Sigmoid colon (tissue), 7 donors: ENCODE measurements at places on chromosomes 7 and 10. TPM values are rescaled to one million over a fixed set of nuclear protein-coding genes. Genes with fewer than 3 reads are reported as not detected.

- DNase-seq = no peak
These were observed 22.0 kb upstream of the SLC35G1 start for GRCh38 chr10:93871671-93872204.

Gene SLC26A5
- not detected for total RNA-seq

DNA sequence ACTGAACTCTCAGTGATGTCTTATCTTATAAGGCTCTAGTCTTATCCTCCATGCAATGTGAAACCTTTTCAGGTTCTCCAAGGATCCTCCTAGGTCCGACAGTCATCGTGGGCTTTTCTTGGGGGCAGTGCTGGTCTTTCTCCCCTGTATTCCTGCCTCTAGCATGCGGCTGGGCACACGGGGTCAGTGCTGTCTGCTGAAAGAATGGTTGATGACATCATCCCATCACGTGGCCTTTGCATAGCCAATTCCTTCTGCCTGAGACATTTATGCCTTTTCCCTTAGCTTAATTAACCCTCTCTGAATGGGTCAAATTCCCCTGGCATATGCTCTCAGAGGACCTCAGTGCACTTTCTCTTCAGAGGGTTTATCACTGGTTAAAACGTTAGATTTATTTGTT is 27.0 kb upstream of the KCNK18 start:
- no peak for DNase-seq

Gene APBB1IP
- 5.0 TPM for total RNA-seq

Gene PRF1
- total RNA-seq = 2.8 TPM

GRCh38 chr7:80037689-80038088 is 96.9 kb upstream of the GNAI1 start:
- DNase-seq = no peak

DNA sequence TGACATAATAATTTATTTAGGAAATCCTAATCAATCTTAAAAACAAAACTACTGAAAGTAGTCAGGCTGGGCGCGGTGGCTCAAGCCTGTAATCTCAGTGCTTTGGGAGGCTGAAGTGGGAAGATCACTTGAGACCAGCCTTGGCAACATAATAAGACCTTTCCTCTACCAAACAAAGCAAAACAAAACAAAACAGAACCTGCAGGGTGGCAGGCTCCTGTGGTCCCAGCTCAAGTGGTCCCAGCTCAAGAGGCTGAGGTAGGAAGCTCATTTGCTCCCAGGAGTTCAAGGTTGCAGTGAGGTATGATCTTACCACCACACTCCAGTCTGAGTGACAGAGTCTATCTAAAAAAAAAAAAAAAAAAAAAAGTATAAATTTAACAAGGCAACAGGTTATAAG is 748.0 kb downstream of the CNTNAP2 start:
- no peak for DNase-seq

Gene RET
- 1.8 TPM for total RNA-seq

Gene CC2D2B
- total RNA-seq = 7.8 TPM
